ENCODE measurements at places on chromosomes 5 and 9.

DNA sequence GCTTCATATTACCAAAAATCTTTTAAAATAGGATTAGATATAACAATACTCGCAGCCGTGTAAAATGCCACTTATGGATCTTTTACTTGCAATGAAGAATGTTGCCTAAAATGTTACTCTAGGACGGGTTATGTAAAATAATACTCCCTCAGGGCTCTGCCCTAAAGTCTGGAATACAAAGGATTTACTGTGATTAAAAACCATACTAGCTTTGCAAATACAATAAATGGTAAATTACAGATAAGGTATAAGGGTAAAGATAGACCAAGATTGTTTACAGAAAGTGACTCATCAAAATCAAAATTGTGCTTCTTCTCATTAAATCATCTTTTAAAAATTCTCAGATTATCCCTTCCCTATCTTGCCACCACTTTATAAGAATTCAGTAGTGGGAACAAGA lies 163.6 kb downstream of the MEF2C start:
- peaks cover 57% of the 10 kb centered on the region for H3K27me3 ChIP-seq
- no peak for DNase-seq
- no peaks in the 10 kb centered on the region for H3K36me3 ChIP-seq
- no peak overlapping the region for H3K27ac ChIP-seq

GRCh38 chr9:134913713-134914500 lies 3.8 kb downstream of the FCN1 start:
- H3K27me3 ChIP-seq: peaks cover 41% of the 10 kb centered on the region
- no peaks in the 10 kb centered on the region for H3K4me1 ChIP-seq
- no peak overlapping the region for H3K4me3 ChIP-seq

- H3K4me3 ChIP-seq: peak overlapping the region; percentile 58
- peak overlapping the region; percentile 81 for H3K27ac ChIP-seq
- H3K4me1 ChIP-seq: peaks cover 28% of the 10 kb centered on the region
- no peak for DNase-seq
Observed at GRCh38 chr9:132487351-132487791, 77.4 kb downstream of the CFAP77 start.

- peaks cover 94% of the 10 kb centered on the region for H3K36me3 ChIP-seq
- no peak overlapping the region for H3K27ac ChIP-seq
- no peak overlapping the region for H3K4me3 ChIP-seq
- no peaks in the 10 kb centered on the region for H3K27me3 ChIP-seq
- H3K4me1 ChIP-seq: peaks cover 17% of the 10 kb centered on the region
- DNase-seq: no peak
Observed at GRCh38 chr5:179901462-179901861, 6.2 kb downstream of the TBC1D9B start.

GRCh38 chr5:118984602-118985001 lies 3.7 kb downstream of the DTWD2 start:
- peaks cover 21% of the 10 kb centered on the region for H3K4me1 ChIP-seq
- DNase-seq: no peak
- no peaks in the 10 kb centered on the region for H3K27me3 ChIP-seq
- no peak overlapping the region for H3K27ac ChIP-seq

DNA sequence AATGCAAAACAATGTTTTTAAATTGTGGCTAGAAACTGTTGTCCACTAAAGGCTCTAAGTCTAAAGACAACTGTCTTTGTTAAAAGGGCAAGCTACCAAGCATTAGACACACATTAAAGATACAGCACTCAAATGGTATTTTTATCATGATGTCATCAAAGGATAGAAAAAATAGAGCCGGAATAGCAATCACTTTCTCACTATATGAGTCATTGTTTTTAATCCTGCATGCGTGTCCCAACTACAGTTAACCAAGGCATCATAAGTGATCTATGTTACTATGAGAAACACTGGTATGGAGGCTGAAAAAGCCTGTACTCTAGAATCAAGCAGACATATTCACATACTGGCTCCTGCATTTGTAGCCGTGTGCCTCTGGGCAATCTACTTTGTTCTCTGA lies 1.9 kb upstream of the PJA2 start:
- no peak for DNase-seq
- peak overlapping the region; percentile 23 for H3K4me3 ChIP-seq
- peaks cover 17% of the 10 kb centered on the region for H3K36me3 ChIP-seq
- H3K27me3 ChIP-seq: no peaks in the 10 kb centered on the region
- peak overlapping the region; percentile 47 for H3K27ac ChIP-seq
- H3K4me1 ChIP-seq: peaks cover 35% of the 10 kb centered on the region

DNA sequence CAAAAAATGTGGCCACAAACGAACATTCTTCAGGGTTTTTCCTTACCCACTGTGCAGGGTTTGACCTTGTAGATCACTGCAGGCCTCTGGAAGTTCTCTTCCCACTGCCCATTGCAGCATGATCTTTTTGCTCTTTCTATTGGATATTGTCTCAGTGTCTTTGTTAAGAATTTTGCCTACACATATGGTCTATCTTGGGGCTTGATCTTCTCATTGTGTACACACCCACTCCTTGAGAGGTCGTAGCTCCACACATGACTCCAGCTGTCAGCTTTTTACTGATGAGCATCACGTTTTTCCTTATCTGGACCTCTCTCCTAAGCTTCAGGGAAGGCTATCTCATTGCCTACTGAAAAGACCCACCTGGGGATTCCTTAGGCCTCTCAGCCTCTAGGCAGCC lies 3.0 kb upstream of the GLRX start:
- no peaks in the 10 kb centered on the region for H3K27me3 ChIP-seq
- H3K27ac ChIP-seq: peak overlapping the region; percentile 23
- DNase-seq: no peak
- peaks cover 11% of the 10 kb centered on the region for H3K36me3 ChIP-seq
- peaks cover 53% of the 10 kb centered on the region for H3K4me1 ChIP-seq

DNA sequence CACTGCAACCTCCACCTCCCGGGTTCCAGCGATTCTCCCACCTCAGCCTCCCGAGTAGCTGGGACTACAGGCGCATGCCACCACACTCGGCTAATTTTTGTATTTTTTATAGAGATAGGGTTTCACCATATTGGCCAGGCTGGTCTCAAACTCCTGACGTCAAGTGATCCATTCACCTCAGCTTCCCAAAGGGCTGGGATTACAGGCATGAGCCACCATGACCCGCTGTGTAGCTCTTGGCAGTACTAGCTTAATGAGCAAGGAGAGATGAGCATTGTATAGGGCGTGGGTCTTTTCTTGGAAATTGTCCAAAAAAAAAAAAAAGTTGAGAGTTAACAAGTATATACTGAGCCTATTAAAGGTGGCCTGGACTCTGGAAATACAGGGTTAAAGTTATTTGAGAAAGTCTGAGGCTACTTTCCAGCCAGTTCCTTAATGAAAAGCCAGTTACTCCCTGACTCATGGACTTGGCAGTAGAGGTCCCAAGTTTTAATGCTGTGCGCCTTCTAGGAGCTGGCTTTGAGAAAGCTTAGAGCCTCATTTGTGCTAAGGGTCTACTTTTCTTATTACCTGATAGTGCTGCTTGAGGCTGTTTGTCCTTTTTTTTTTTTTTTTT lies 4.2 kb upstream of the FGF18 start:
- H3K36me3 ChIP-seq: peaks cover 40% of the 10 kb centered on the region
- H3K27ac ChIP-seq: peak overlapping the region; percentile 80
- H3K4me1 ChIP-seq: peaks cover 17% of the 10 kb centered on the region
- peaks cover 11% of the 10 kb centered on the region for H3K27me3 ChIP-seq

DNA sequence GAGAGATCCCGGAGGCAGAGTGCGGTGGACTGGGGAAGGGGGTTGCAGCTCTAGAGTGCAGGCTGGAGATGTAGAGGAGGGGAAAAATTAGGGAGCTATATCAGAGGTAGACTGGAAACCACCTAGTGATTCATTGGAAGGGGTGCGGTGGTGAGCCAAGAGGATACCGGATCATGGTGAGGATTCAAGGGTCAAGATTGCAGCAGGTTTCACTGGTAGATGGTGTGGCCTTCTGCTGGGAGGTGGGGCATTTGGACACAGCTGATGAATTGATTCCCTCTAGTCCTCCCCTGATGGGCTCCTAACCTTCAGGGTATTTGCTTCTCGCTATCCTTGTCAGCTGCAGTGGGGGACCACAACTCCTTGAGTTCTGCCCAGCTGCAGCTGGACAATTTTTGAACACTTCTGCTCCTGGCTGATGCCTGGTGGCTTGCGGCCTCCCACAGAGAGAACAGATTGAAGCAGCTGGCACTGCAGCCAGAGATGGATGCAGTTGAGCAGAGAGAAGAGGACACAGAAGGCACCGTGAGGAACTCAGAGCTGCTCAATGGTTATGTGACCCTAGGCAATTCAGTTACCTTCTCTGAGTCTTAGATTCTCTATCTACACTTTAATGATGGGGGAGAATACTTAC lies 134.4 kb upstream of the ABCA1 start:
- H3K4me1 ChIP-seq: peaks cover 17% of the 10 kb centered on the region
- no peak for DNase-seq
- H3K27me3 ChIP-seq: peaks cover 18% of the 10 kb centered on the region
- no peaks in the 10 kb centered on the region for H3K36me3 ChIP-seq
- no peak overlapping the region for H3K27ac ChIP-seq

GRCh38 chr9:115445655-115446054 lies 327.7 kb upstream of the TNC start:
- no peaks in the 10 kb centered on the region for H3K4me1 ChIP-seq
- H3K36me3 ChIP-seq: no peaks in the 10 kb centered on the region
- DNase-seq: no peak
- no peak overlapping the region for H3K27ac ChIP-seq
- peaks cover 10% of the 10 kb centered on the region for H3K27me3 ChIP-seq

GRCh38 chr9:131610231-131610761 lies 65.0 kb downstream of the PRRT1B start:
- no peak overlapping the region for H3K4me3 ChIP-seq
- H3K27me3 ChIP-seq: no peaks in the 10 kb centered on the region
- no peaks in the 10 kb centered on the region for H3K4me1 ChIP-seq
- peak overlapping the region; percentile 44 for H3K27ac ChIP-seq
- H3K36me3 ChIP-seq: peaks cover 95% of the 10 kb centered on the region

DNA sequence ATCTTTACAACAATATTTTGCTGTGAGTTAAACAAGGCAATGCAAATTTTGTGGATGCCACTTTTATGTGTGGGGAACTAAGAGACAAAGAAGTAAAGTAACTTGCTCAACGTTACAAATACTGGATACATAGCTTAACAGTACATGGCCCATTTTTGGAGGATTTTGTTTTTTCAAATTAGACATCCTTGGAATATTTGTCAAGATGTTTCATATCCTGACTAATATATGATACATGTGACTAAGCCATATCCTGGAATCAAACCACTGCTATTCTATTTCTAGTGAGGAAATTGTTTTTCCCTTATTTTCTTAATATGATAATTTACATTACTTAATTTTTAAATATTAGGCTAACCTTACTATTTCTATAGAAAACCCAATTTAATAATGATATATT lies 529.8 kb downstream of the DMRTA1 start:
- no peaks in the 10 kb centered on the region for H3K27me3 ChIP-seq
- H3K36me3 ChIP-seq: no peaks in the 10 kb centered on the region

DNA sequence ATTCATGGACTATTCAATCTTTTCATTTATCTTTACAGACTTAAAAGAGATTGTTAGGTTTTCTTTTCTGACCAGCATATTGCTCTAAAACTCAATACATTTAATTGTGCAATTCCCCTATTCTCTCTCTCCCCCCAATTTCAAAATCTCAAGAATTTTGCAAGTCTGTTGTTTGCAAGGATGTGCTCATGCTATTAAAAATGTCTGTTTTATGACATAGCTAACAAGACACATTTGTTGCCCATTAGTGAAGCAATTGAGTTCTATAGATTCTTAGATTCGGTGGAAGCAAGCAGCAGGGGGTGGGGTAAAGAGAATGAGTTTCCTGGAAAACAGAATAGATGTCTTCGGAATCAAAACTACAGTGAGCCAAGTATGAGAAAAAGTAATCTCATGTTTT lies 8.5 kb upstream of the CSNK1A1 start:
- no peaks in the 10 kb centered on the region for H3K27me3 ChIP-seq
- DNase-seq: no peak
- peaks cover 32% of the 10 kb centered on the region for H3K4me1 ChIP-seq
- H3K4me3 ChIP-seq: no peak overlapping the region
- H3K36me3 ChIP-seq: no peaks in the 10 kb centered on the region

GRCh38 chr5:72248410-72248981 lies 71.5 kb downstream of the MRPS27 start:
- H3K27me3 ChIP-seq: no peaks in the 10 kb centered on the region
- H3K4me1 ChIP-seq: peaks cover 34% of the 10 kb centered on the region
- H3K36me3 ChIP-seq: peaks cover 53% of the 10 kb centered on the region
- H3K4me3 ChIP-seq: no peak overlapping the region

All from activated T-cell treated with anti-CD3 and anti-CD28 coated beads, Interleukin-2, amount 50 U/mL, for 24 hours (primary cell).